Mesenteric fat pad (tissue), 1 donor: ENCODE measurements at places on chromosomes 6 and 20. TPM values are rescaled to one million over a fixed set of nuclear protein-coding genes. Genes with fewer than 3 reads are reported as not detected.
A peak's percentile ranks its signal among the peaks of the same experiment; 100 is the strongest.

GRCh38 chr6:31898383-31899011 lies 999 bp upstream of the EHMT2 start:
- no peak for DNase-seq

GRCh38 chr6:57207141-57207540 lies 15.0 kb downstream of the RAB23 start:
- DNase-seq: no peak

- DNase-seq: no peak
Measured at GRCh38 chr6:112289038-112289566, 34.7 kb upstream of the LAMA4 start.

DNA sequence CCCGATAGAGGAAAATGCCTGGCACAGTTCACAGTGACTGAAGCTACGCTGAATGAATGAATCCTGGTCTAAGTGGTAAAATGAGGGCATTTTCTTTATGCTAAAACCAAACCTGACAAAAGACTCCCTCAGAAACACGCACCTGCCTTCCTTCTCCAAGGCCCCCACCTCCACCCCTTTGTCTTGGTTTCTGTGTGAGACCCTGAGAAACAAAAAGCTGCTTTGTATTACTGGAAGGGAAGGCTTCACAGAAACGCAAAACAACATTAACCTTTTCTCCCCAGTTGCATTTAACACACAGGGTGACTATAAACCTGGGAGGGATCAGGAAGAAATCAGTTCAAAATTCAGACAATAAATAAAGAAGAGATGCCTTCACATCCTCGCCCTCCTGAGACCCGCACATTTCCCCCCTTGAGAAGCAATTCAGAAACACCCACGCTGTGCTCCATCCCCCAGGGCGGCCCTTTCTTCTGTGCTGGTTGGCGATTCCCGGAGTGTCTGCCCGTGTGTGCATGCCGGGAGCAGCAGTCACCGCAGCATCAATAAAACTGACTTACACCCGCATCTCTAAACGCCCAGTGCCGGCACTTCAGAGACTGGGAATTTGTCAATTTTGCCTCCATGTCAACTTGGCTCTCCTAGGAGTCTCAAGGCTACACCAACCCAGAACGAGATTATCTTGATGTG lies 67.2 kb upstream of the TRAF3IP2 start:
- DNase-seq: no peak

GRCh38 chr6:75374961-75375400 lies 90.4 kb upstream of the TMEM30A start:
- no peak for DNase-seq

DNA sequence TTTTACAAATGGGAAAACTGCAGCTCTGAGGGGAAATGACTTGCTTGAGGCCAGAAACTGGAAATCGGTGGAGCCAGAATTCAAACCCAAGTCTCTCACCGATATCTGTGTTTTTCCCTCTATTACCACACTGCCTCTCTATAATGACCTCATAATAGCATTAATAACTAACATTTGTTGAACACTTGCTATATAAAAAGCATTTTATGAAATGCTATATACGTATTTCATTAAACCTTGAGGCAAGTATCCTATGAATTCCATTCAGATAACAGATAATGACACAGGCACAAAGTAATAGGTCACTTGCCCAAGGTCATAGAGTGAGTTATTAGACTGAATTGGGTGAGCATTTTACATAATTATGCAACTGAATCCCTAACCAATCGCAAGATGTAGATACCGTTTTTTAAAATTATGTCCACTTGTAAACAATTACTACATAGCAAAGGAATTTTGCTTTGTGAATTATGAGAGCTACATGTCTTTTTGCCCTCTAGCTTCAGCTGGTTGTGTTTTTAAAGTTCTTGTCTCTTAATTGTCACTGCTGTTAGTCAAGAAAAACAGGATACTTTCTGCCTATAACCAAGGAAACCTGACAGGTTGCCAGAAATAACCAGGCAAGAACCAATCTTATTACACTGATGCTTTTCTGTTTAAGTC lies 4.7 kb downstream of the DSN1 start:
- DNase-seq: no peak

GRCh38 chr6:167410462-167410861 lies 85.6 kb downstream of the TTLL2 start:
- DNase-seq: no peak

DNA sequence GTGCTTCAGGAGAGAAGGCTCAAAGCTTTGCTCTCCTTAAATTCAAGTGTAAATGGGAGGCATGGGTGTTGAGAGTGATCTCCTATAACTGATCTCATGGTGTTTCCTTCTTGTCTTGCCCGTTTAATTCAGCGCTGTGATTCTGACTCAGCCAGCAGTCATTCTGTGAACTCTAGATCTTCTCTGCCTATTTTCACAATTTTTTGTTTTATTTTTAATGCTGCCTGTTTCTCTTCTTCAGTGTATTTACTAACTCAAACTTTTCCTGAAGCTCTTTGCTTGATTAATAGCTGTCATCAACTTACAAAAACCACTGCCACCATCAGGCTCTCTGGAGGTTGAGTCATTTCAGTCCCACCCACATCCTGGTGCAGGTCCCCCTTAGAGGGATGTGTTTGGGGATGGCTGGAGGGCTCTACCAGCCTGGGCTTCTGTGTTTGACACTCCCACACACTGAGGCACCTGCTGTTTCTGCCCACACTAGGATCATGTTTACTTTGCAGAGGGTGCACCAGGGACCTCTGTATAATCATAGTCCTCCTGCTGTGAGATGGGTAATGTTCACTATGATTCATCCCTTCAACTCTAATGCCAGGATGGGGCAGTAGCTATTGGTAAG lies 94.0 kb downstream of the SHLD1 start:
- DNase-seq: no peak

DNA sequence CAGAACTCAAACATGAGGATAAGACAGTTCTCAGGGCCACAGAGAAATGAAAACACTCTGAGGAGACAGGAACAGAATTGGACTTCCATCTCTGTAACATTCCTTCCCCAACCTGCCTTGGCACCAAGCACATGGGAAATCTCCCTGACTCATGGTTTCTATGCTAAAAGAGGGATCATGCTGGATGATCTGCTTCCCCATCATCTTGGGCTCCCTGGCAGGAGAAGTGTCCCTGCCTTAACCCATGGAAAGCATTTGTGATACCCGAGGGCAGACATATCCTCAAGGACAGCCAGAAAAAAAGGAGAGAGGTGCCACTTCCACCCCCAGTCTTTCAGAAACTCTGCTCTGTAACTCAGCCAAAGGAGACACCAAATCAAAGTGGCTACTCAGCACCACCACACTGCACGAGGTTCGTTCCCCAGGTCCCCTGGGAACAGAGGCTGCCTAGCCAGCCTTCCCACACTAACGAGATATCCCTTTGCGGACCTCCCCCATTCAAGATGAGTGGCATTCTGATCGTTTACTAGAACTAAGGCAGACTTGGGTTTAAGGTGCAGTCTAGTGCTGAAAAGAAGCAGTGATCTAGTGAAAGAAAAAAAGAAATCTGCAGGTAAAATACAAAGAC lies 34.8 kb downstream of the BLOC1S5 start:
- no peak for DNase-seq

- no peak for DNase-seq
Measured at GRCh38 chr6:73742433-73742832, 46.4 kb downstream of the CD109 start.

DNA sequence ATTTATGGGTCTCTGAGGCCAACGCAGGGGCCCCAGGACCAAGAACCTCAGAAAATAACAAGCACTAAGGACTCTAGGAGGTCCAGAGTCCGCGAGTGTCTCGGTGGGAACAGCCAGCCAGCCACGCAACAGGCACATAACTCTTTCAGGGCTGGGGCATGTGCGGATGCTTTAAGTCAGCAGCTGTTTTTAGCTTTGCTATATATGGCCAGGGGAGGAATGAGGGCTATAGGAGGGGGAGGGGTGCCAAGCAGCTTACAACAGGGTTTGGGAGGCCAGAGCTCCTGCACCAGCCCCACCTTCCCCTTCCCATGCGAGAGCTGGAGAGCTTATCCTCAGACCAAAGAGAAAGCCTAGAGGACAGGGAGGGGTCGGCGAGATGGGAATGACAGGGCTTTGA lies 6.2 kb downstream of the JPH2 start:
- no peak for DNase-seq

- DNase-seq: peak; percentile 86
Measured at GRCh38 chr20:64138276-64138815, 25.9 kb upstream of the MYT1 start.

DNA sequence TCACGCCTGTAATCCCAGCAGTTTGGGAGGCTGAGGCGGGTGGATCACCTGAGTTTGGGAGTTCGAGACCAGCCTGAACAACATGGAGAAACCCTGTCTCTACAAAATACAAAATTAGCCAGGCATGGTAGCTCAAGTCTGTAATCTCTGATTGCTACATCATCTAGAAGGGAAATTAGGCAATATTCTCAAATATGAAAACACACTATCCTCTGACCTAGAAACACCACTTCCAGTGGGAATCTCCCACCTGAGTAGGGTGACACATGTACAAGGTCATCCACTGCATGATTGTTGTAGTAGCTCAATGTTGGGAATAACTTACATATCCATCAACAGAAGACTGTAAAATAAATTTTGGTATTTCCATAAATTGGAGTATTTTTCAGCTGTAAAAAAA lies 19.1 kb upstream of the SIRPD start:
- no peak for DNase-seq

GRCh38 chr6:51339728-51340127 lies 521.1 kb downstream of the TFAP2B start:
- no peak for DNase-seq

DNA sequence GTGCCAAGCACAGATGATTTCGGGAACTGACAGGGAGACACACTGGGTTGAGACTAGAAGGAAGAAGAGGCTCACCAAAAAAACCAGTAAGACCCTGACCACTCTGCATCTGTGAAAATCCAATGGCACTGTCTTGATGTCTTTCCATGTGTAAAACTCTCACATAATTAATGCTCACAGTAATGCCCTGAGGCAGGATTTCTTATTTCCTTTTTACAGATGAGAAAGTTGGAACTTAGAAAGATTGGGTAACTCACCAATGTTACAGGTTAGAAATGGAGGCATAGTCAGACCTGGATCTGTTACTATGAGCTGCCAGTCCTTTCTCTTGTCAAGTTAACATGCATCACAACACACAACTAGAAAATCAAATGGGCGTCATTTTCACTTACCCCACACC lies 151.0 kb upstream of the MCHR2 start:
- DNase-seq: no peak

GRCh38 chr6:117344444-117345291 lies 79.3 kb downstream of the VGLL2 start:
- DNase-seq: no peak

DNA sequence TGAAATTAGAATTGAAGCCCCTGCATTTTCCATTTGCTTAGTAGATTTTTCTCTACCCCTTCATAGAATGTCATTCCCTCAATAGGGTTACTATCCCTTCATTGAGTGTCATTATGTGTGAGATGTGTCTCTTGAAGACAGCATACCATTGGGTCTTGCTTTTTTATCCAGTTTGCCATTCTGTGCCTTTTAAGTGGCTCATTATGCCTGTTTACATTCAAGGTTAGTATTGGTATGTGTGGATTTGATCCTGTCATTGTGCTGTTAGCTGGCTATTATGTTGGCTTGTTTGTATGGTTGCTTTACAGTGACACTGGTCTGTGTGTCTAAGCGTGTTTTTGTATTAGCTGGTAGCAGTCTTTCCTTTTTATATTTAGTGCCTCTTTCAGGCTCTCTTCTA lies 25.7 kb upstream of the TCF21 start:
- DNase-seq: no peak

DNA sequence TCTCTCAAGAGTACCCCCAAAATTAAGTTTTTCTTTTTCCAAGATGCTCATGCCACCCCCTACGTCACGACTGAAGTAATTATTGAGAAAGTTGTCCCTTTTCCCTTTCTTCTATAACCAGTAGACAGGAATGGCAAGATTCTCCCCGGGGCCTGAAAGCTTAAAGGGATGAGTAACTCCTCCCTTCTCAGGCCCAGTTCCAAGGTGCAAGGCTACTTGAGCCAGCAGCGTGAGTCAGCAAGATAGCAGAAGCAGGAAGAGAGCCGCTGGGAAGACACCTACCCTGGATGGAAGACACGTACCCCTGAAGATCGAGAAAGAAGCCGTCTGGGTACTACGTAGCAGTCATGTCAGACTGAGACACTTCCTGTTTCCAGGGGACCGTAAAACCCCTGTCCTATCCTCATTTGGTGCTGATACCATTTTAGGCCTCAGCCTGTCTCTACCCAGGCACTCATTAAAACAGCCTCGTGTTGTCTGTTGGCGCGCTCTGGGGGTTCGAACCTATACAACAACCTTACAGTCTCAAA lies 241.0 kb downstream of the ADGRG6 start:
- DNase-seq: no peak

DNA sequence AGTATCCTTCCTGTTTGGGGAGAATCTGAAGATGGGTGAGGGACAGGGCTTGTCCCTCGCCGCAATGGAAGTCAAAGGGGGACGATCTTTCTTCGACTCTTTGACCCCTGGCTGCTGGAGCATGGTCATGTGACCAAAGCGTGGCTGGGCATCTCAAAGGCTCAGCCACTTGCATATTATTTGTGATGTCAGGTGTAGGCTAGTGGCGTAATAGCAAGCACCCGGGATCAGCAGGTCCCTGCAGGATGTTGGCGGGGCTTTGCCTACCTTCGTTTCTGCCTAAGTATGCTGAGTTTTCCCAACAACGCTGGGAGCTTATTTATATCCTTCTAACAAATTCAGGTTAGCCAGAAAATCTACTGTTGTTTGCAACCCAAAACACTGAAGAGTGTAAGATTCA lies 50.3 kb upstream of the IL20RA start:
- DNase-seq: no peak

DNA sequence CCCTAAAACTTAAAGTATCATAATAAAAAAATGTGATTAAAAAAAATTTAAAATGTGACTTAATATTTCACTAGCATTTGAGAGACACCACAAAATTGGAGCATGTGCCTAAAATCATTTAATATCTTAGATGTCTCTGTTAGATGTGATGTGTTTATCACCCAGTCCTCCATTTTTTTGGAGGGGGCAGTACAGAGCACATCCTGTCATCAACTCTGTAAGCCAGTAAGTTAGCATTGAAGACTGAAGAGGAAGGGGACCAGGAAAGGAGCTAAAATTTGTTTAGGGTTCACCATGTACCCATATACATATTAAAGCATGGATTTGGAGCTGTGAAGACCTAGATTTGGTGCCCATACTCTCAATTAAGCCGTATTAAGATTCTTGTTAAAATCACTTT lies 30.7 kb upstream of the ADIG start:
- DNase-seq: no peak

The GSTA1 gene
- total RNA-seq: 0.93 TPM

The LAMA5 gene
- total RNA-seq: 126 TPM

The TRIM10 gene
- not detected for total RNA-seq

The SOBP gene
- total RNA-seq: 11.0 TPM

The TFAP2D gene
- total RNA-seq: not detected

The OPRL1 gene
- 1.3 TPM for total RNA-seq

The ADGB gene
- total RNA-seq: not detected

The CST4 gene
- total RNA-seq: not detected

The SASH1 gene
- total RNA-seq: 143 TPM

The SCRT2 gene
- total RNA-seq: not detected

The EFCAB8 gene
- 0.39 TPM for total RNA-seq
